ENCODE measurements at places on chromosomes 11 and 22.

GRCh38 chr11:69598147-69598546 lies 42.8 kb upstream of the CCND1 start:
- DNase-seq = no peak

GRCh38 chr11:73461964-73462363 lies 85.8 kb downstream of the RELT start:
- no peak for DNase-seq

DNA sequence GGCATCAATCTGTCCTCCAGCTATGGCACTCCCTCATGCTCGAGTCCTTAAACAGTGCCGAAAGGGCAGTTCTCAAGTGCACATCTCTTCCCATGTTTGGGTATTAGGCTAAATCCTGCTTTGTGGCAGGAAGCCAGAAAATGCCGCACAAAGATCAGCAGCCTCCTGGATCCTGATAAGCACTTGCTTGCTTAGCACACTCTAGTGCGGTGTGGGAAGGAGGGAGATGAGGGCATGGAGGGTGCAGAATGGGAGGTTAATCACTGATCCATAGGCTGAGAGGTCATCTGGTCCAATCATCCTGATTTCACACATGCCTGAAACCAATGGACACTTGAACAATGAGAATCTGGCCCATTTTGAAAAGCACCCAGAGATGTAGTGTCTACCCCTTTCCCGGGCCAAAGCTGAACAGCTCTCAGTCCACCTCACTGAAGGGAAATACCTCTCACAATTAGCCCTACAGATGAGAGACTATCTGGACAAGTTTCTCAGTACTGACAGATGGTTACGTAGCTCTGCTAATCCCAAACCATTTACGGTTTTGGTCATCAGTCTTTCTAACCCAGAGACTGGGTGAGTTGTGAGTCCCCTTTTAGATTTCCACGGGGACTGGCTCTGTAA lies 29.8 kb upstream of the CHRM4 start:
- DNase-seq = no peak

- no peak for DNase-seq
Observed at GRCh38 chr22:32579529-32580220, 105.1 kb downstream of the FBXO7 start.

- DNase-seq = no peak
Observed at GRCh38 chr11:80798174-80798573, 1357.3 kb upstream of the TENM4 start.

- no peak for DNase-seq
Observed at GRCh38 chr11:128279866-128280265, 307.5 kb downstream of the ETS1 start.

DNA sequence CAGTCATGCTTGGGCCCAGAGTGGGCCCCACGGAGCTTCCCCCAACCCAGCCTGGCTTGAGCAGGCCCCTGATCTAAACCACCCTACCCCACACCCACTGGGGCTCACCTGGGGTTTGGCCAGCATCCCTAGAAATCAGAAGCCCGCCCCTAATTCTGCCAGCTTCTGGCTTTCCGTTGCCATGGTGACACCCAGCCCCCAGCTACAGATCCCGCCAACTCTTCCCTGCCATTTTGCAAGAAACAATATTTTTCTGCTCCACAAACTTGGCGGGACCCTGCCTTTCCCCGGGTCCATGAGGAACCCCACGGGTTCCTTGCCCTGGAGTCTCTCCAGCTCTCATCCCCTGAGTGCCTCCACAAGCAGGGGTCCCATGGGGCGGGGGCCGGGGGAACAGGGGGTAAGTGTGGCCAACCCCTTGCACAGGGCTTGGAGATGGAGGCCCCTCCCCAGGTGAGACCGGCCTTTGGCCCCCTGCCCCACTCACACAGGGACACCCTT lies 90.0 kb downstream of the CDKN1C start:
- DNase-seq = no peak

GRCh38 chr11:18312663-18313420 lies 9.1 kb downstream of the HPS5 start:
- DNase-seq = no peak

- no peak for DNase-seq
Observed at GRCh38 chr11:9858218-9858617, 194.3 kb downstream of the SWAP70 start.

DNA sequence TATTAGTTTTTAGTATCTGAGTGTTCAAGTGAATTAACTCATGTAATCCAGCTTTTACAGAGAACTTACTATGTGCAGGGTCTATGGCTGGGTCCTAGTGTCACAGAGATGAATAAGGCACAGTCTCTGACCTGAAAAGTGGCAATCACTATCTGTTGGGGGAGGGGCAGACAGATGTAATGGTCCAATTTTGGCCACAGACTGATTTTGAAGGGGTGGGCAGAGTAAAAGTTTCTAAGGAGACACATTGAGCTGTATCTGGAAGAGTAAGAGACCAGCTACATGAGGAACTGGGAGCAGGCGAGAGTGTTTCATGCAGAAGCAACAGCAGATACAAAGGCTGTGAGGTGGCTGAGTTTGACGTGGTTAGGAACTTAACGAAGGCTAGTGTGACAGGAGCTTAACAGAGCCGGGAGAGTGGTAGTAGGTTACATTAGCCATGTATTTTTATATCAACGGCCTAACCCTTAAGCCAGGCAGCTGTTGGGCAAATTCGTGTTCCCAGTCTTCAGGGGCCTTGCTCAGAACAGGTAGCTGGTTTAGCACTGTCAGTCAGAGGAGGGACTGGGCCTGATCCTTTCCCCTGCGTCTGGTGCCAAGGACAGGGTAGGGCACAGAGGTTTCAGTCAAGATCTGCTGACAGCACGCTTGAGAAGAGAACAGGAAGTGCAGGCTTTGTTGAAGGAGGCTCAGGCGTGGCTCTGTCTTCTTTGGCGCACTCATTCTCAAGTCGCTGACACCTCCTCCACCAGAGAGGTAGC lies 1.4 kb upstream of the STIM1 start:
- DNase-seq = no peak

- no peak for DNase-seq
Observed at GRCh38 chr22:38490915-38491314, 15.2 kb downstream of the DDX17 start.

GRCh38 chr11:44379141-44380008 lies 69.4 kb upstream of the ALX4 start:
- no peak for DNase-seq

GRCh38 chr11:102253020-102253715 lies 64.1 kb upstream of the BIRC3 start:
- DNase-seq = no peak

DNA sequence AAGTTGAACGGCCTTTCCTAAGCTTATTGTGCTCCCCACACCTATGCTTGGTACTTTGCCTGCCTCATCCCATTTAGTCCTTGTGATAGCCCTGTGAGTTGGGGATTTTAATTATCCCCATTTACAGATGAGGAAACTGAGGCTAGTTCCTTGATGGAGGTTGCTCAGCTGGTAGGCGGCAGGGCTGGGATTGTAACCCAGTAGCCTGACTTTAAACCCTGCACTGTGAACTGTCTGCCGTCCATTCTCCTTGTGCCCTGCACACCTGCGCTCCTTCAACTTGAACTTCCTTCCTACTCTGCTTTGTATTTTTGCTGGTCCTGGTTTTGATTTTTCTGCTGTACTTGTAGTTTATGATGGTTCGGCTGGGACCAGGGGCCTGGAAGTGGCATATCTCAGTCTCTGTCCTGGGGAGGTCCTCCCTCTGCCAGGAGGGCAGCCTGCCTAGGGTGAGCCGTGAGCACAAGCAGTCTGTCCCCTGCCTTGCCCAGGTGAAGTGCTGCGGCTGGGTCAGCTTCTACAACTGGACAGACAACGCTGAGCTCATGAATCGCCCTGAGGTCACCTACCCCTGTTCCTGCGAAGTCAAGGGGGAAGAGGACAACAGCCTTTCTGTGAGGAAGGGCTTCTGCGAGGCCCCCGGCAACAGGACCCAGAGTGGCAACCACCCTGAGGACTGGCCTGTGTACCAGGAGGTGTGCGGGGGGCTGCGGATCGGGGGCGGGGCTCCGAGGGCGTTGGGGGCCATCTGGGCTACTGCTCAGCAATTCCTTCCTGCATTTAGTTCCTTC lies 52.4 kb downstream of the CD82 start:
- DNase-seq = no peak

GRCh38 chr11:45918962-45919675 lies 1.4 kb upstream of the PEX16 start:
- no peak for DNase-seq

GRCh38 chr11:65042891-65043290 lies 1.9 kb downstream of the SAC3D1 start:
- DNase-seq = no peak

- DNase-seq = no peak
Observed at GRCh38 chr22:46574993-46575910, 37.8 kb upstream of the CELSR1 start.

- DNase-seq = no peak
Observed at GRCh38 chr22:36885474-36885873, 24.7 kb downstream of the NCF4 start.

GRCh38 chr22:22935056-22935545 lies 47.5 kb downstream of the IGLL5 start:
- no peak for DNase-seq

- DNase-seq = no peak
Observed at GRCh38 chr22:38943201-38943600, 14.2 kb upstream of the APOBEC3A start.

- DNase-seq = no peak
Observed at GRCh38 chr22:36369004-36369921, 18.5 kb downstream of the MYH9 start.

GRCh38 chr22:23106906-23107367 lies 34.9 kb downstream of the RSPH14 start:
- no peak for DNase-seq

DNA sequence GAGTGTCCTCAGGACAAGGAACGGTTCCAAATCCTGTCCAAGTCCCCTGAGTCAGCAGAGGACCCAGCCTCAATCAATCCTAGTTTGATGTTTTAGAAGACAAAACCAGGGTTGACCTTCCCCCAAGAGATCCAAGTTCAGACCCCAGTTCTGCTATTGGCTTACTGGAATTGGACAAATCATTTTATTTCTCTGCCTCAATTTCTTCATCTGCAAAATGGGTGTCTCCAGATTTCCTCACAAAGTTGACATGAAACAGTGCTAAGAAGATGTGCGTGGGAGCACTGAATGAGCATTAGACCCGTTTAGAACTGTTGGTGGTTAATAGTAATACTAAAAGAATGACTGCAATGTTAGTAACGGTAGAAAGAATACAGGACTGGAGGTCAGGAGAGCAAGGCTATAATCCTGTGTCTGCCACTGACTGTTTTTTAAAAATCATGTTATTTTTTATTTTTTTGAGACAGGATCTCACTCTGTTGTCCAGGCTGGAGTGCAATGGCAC lies 32.8 kb upstream of the SCUBE1 start:
- no peak for DNase-seq

GRCh38 chr11:45855308-45855707 lies 8.0 kb downstream of the CRY2 start:
- no peak for DNase-seq

GRCh38 chr11:40328890-40329614 lies 1130.4 kb downstream of the LRRC4C start:
- no peak for DNase-seq

GRCh38 chr11:80532633-80533232 lies 1091.9 kb upstream of the TENM4 start:
- no peak for DNase-seq

- no peak for DNase-seq
Observed at GRCh38 chr22:24801901-24802465, 4.0 kb upstream of the SGSM1 start.

GRCh38 chr22:20390394-20390907 lies 3.5 kb upstream of the ZNF74 start:
- DNase-seq = no peak

DNA sequence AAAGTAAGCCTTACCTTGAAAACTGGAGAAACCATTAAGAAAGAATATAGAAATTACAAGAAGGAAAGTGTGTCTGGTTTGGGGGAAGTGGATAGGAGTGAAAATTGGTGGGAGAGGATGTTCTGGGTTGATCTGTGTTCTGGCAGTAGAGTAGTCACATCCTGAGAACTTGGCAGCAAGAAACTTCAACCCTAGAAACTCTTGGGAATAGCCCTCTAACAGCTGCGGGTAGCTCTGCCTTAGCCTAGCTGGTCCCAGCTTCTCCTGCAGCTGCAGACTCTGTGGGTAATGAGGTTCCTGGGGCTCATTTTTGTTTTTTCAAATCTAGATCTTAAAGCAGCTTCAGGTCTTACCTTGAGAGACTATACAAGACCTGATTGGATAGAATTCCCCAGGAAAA lies 24.2 kb upstream of the OR6X1 start:
- no peak for DNase-seq

- DNase-seq = no peak
Observed at GRCh38 chr11:45741032-45741431, 63.9 kb upstream of the SLC35C1 start.

GRCh38 chr11:10693509-10694081 lies at the start of gene IRAG1:
Gene IRAG1 (minus strand): TSS chr11:10693755. CDS start chr11:10693602, 153 bp downstream.
- no peak for DNase-seq

DNA sequence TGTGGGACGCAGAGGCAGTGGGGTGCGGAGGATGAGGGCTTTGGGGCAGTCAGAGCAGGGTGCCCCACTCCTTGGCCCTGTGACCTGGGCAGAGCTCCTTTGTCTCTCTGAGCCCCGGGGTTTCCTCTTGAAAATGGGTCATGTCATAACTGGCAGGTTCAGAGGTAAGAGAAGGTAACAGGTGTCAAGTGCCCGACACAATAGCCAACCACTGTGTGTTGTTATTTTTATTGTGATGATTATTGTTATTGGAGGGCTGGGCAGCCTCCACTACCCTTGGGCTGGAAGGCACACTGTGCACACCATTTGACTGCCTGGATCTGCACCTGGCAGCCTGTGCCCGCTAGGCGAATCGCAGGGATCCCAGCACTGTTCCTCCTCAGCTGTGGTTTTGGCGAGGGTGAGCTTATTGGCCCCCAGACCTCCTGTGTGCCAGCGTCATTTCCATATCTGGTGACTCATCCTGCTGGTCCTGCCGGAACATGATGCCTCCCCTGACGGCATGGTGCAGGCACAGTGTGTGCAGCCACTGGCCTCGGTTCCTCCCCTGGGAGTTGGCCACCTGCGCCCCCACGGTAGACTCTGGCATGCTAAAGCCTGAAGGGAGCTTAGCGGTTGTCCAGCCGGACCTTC lies 15.4 kb upstream of the SOX10 start:
- no peak for DNase-seq

GRCh38 chr11:121029813-121030445 lies 6.0 kb downstream of the TBCEL start:
- no peak for DNase-seq

GRCh38 chr11:8070417-8071115 lies 10.4 kb upstream of the TUB start:
- DNase-seq = no peak

DNA sequence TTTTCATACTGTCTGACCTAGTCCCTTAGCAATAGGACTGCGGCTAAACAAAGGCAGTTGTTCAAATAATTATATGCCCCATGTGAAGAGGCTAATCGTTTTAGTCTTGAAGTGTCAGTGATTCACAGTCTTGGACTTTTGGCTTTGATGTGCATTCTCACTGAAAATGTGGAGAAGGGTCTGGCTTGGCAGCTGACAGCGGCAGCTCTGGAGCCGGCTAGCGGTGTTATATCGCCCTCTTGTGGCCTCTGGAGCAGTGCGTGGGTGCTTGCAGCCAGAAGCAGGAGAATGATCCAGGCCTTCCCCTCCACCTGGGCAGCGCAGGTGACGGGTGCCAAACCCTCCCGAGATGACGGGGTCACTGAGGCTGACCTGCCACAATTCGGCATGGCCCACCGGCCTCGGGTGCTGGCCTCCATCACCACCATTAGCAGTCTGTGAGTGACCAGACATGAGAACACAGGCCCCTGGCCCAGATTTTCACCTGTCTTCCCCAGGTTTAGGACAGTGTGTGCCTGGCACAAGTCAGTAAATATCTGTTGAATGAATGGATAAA lies 90.3 kb upstream of the PITPNB start:
- DNase-seq = peak; percentile 76

- DNase-seq = no peak
Observed at GRCh38 chr11:96033095-96033494, 109.2 kb upstream of the MTMR2 start.

All from GM18507 (cell line).